ENCODE measurements at places on chromosomes 4 and X.

- no peak for DNase-seq
Observed at GRCh38 chr4:153791746-153792617, 3.1 kb upstream of the SFRP2 start.

- no peak for DNase-seq
Observed at GRCh38 chrX:20361081-20361889, 94.6 kb upstream of the RPS6KA3 start.

GRCh38 chrX:153944140-153944799, at the start of gene RENBP:
Gene RENBP, minus strand, starts transcription at chrX:153944643. Its CDS starts 33 bp downstream, at chrX:153944610.
- no peak for DNase-seq

DNA sequence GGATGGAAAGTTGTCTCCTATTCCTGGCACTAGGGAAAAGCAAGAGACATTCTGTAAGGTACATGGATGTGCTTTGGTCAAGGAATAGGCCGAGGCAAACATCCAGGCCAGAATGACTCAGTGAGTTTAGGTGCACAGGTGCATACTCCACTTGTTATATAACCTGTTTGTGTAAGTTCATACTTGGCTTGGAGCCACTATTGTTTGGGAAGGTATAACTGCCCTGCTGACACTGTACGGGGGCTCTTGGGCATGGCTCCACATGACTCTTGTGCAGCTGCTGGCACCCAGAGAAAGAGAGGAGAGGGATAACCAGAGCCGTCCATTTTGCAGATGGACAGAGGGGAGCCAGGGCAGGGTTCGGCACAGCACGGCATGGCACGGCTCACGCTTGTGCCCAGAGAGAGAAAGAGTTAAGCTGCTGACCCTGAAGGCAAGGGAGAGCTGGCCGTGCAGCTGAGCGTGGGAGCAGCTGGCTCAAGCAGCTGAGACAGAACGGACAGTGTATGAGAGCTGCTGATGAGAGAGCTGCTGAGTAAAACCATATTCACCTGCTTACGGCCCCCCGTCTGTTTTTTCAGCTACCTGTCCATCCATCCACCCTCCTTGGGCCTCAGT, 98.0 kb downstream of the SLC2A9 start:
- no peak for DNase-seq

All from non-pigmented ciliary epithelial cell (primary cell).